ENCODE measurements at places on chromosomes 4 and X. TPM values are rescaled to one million over a fixed set of nuclear protein-coding genes. Genes with fewer than 3 reads are reported as not detected.

DNA sequence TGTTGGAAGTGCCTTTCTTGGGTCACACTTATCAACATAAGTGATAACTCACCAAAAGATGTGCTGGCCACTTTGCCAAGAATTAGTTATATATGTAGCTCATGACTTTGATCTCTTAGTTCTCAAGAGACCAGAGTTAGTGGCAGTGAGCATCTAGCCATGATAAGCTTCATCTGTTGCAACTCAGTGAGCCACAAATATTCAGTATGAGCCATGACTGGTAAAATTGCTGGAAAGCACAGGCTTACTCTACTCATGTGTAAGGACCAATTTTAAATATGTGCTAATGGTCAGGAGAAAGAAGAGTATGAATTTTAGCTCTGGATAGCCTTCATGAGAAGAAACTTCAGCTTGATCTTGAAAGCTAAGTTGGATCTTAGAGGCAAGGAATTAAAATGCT lies 59.4 kb upstream of the TLL1 start:
- DNase-seq, result no peak

- DNase-seq, result peak; percentile 73
Observed at GRCh38 chr4:133151691-133152329, 2.7 kb downstream of the PCDH10 start.

DNA sequence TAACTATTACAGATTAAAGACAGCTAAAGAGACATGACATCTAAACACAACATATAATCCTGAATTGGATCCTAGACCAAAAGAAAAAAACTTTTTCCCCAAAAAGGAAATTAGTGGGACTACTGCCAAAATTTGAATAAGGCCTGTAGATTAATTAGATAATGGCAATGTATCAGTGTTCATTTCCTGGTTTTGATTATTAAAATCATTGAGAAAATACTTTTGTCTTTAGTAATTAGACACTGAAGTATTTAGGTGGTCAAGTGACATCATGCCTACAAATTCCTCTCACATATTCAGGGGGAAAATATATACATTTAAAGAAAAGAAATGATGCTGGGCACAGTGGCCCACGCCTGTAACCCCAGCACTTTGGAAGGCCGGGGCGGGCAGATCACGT lies 10.4 kb upstream of the USO1 start:
- no peak for DNase-seq

DNA sequence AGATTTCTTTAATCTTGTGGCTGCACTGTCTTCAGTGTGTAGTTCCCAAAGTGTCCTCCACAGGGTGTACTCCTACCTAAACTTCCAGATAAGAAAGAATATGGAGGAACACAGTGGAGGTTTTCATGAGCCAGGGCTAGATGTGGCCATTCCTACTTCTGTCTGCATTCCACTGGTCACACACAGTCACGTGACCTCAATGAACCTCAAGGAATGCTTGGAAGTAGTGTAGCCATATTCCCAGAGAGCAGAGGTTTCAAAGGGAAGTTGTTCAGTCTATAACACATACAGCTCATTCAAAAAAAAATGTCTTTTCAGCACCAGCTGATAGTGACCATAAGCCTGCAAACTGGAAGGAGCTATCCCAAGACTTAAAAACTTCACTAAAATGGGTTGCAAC lies 53.6 kb downstream of the ASB9 start:
- DNase-seq, result no peak

DNA sequence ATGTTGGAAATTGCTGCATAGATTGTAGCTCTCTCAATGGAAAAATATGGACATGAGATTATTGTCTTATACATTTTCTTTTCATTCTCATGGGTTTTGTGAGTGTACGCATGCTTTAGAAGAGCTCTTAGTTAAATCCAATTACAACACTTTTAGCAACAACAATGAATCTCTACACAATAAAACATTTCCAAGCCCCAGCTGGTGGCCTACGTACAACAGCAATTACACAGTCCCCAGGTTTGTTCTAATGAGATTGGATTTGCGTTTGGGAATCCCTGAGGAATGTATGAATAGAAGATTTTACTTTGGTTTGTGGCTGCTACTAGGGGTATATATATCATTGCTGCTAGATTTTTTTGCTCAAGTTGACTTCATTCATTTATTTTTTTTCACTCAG lies 98.6 kb downstream of the FHDC1 start:
- DNase-seq, result no peak

DNA sequence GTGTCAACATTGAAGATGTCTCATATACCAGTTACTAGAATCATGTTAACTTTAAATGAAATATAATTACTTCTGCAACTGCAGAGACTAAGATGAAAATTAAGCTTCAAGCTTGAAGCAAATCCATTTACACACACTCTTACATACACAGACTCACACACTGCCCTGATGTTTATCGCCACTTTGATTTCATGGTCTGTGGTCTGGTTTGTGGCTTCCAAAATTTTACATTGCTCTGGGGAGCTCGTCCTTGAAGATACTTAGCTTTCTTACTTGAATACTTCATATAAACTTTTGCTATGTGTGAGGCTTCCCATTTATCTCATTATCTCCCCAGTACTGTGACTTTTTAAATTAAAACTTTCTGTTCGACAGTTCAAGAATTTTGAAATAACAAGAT lies 35.8 kb downstream of the ARHGEF38 start:
- no peak for DNase-seq

GRCh38 chr4:6115746-6116586 lies 84.4 kb downstream of the JAKMIP1 start:
- DNase-seq, result no peak

DNA sequence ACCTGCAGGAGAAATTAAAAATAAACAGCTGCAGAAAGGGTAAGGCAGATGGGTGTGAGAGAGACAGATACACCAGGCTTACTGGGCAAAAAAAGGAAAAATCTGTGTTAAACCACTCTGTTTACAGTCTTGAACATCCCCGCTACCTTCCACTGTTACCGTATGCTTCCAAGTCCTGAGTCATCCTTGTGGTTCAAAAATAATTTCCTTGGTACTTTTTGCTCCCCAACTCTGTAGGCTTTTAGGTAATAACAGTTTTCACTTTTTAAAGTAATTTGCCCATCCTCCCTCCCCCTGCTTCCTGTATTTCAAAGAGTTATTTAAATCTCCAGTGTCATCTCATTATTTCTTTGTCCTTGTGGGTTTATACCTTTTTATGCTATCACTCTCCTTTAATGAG lies 210.1 kb upstream of the FAT4 start:
- DNase-seq, result no peak

- peak; percentile 61 for DNase-seq
Observed at GRCh38 chr4:87038837-87039615, 104.2 kb downstream of the AFF1 start.

DNA sequence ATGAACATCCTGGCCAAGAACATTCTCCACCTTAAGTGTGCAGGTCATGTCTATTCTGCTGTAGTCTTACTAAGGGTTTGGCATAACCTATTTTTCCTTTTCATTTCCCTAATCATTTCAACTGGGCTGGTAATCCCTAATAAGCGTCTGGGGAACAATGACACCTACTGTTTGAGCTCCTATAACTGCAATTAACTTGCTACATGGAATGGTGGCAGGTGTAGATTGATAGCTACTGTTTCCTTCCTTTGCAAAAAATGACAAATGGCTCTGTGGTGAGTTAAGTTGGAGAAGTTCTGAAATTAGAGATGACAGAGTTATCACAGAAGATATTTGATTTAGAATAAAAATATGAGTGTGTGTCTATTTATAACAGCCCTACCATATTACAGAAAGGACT lies 104.5 kb upstream of the NAP1L5 start:
- no peak for DNase-seq

Gene GAGE12J
- total RNA-seq, result not detected

Gene TRIM75
- not detected for total RNA-seq

Gene LRAT
- 20.4 TPM for total RNA-seq

Gene SLC2A9
- total RNA-seq, result 0.79 TPM

Gene HAND2
- total RNA-seq, result not detected

Gene NKX6-1
- 0.09 TPM for total RNA-seq

Gene ANAPC10
- total RNA-seq, result 26.1 TPM

Gene PF4V1
- total RNA-seq, result not detected

Gene PABPC5
- total RNA-seq, result 3.0 TPM

Gene NEUROG2
- not detected for total RNA-seq

Gene ERAS
- total RNA-seq, result not detected
